Mucosa of descending colon (tissue), 3 donors: ENCODE measurements at places on chromosomes 4 and X.

DNA sequence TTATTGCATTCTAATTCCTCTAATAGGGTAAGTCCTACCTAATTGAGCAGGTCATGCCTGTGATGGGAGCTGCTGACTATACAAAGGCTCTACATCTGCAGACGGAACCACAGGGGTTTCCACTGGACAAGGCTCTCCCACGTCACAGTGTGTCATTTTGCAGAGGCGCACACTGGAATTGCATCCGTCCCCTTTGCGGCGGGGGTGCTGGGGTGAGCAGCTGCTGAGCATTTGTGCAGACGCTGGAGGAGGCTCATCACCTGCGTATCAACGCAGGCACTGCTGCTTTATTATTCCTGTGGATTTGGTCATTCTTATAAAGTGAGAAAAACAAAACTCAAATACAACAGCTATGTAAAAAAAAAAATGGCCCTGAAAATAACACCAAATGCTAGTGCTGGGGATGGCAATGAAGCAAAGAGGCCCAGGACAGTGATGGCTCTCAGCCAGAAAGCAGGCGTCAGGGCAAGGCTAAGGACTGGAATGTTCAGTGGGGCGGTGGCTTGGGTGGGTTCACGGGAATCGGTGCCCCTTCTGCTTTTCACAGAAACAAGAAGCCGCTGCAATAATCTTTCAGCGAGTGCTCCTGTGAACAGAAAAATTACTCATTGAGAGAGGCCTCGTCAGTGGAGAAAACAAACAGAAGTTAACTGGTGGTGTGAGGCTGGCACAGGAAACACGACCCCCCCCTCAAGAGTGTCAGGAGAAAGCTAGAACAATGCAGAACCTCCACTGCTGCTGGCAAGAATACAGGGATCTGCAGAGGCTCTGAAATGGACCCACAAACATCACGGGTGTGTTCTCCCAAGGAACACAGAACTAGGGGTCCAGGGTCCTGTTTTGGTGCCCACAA is 67.8 kb downstream of the GATB start:
- DNase-seq, result no peak

DNA sequence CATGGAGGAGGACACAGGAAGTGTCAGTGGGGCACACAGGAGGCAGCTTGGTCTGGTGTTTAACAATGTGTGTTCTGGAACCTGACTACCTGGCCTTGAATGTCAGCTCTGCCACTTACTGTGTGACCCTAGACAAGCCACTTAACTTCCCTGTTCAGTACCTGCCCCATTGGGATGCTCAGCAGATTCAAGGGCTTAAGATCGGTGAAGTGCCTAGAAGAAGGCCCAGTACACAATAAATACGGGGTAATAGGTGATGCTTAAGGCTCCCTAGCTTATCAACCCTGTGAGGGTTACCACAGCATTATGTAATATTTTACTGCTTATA is 1.6 kb upstream of the CHIC2 start:
- DNase-seq, result no peak

DNA sequence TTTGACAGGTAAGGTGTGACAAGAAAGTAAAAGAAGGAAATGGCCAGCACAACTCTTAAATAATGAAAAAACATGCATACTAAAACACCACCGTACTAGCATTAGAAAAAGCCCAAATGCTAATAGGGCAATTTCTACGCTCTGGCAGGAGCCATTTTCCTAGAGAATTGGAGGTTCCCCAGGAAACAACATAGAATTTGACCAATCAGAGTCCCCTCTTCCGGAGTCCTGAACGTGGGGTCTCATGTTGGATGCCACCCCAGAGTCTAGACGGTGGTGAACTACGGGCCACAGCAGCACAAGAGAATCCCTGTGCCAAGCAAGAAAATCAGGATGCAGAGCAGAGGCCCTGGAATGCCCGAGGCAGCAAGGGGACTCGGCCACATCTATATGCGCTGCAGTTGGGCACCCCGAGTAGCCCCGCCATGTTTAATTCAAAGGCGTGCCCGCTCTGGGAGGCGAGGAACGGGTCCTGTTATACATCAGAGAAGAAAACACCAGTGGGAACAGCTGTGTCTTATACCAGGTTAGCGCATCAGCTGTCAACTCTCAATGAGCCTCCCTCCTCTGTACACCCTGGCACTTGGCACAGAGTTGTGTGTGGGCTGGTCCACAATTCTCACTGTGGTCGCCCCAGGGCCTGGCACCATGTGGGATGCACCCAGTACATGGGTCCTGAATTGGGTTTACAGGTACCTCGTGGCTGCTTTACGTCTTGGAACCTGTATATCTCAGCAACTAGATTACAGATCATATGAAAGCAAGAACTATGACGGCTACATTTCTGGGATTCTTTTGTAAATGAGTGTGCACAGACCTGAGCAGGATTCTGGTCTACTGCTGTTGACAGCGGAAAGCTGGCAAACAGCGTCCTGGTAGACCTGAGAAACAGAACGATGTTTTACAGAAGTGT is 52.1 kb downstream of the SEL1L3 start:
- DNase-seq, result no peak

DNA sequence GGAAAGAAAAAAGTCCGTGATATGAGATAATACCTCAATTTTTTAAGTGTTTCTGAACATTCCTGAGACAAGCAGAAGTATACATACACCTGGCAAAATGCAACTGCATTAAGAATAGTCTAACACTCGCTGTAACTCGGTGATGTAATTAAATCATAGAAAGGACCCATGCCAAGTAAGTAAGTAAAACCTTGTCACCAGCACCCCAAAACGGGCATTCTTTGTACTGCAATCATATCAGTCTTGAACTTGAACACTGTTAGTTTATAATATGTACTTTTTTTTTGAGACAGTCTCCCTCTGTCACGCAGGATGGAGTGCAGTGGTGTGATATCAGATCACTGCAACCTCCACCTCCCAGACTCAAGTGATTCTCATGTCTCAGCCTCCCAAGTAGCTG is 47.4 kb downstream of the SMIM14 start:
- peak; percentile 70 for DNase-seq

GRCh38 chr4:98778206-98778605 is 119.8 kb upstream of the TSPAN5 start:
- DNase-seq, result no peak

DNA sequence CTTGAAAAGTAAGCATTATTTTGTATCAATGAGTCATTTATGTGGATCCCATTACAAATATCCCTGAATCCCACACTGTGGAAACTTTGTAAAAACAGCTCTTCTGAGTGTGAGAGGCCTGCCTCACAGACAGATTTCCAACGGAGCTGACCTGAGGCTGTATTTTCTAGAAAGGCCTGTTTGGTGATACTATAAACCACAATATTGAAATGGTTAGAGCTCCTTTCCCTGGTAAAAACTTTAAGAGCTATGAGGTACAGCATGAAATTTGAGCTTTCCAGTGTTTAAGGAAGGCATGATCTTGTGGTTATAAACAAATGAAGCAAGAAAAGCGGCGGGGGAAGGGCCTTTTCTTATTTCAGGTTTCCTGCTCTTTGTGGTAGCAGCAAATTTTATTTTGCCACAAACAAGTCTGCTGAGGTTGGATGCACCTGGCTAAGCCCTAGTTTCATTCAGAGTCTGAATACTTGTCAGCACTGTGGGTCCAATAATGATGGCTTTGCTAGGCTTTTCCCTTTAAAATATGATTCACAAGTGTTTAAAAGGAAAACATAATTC is 86.8 kb upstream of the ETNPPL start:
- DNase-seq, result no peak

DNA sequence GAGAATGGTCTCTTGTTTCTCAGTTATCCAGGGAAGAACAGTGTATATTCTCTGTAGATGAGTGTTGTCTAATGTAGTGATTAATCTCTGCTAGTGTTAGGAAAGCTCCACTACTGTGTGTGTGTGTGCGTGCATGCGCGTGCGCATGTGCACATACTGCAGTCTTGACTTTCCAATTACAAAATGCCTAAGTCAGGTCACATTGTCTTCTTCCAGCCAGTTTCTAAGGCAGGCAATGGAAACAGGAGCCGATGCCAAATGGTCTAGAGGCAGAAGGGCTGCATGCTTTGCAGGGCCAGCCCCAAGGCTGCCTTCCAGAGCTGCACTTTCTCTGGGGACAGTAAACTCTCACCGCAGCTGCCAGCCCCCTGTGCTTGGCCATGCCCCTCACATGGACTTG is 30.5 kb upstream of the NAP1L5 start:
- DNase-seq, result no peak

DNA sequence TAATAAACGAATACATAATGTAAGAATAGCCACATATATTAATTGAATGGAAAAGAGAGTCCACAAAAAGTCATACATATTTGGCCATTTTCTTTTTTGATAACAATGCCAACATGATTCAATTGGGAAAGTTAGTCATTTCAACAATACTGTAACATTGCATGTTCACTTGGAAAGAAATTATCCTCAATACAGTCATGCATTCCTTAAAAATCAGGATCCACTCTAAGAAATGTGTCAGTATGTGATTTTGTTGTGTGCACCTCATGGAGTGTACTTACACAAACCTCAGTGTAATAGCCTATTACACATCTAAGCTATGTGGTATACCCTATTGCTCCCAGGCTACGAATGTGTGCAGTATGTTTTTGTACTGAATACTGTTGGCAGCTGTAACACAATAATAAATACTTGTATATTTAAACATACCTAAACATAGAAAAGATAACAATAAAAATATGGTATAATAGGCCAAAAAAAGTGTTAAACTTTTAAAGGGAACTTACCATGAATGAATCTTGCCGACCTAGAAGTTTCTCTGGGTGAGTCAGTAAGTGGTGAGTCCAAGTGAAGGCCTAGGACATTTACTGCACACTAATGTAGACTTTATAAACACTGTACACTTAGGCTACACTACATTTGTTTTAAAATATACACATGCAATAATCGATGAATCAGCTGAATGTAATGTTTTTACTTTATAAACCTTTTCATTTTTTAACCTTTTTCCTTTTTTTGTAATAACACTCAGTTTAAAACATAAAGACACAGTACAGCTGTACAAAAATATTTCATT is 806.8 kb downstream of the PCDH18 start:
- DNase-seq, result no peak

DNA sequence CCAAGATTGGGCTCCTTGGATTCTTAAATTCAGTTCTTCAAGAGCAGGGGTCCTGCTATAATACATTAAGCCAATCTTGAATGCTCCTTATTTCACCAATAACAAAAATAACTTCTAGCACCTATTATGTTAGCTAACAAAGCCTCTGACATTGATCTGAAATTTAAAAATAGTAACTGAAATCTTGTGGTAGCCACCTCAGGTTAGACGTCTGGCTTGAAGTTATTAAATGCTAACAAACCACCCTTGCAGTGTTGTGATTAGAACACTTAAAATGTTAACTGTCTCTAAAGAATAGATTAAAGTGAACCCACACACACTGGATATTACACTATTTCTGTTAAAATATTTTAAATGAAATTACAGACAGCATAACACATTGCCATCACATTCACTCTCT is 49.8 kb upstream of the LGI2 start:
- no peak for DNase-seq

DNA sequence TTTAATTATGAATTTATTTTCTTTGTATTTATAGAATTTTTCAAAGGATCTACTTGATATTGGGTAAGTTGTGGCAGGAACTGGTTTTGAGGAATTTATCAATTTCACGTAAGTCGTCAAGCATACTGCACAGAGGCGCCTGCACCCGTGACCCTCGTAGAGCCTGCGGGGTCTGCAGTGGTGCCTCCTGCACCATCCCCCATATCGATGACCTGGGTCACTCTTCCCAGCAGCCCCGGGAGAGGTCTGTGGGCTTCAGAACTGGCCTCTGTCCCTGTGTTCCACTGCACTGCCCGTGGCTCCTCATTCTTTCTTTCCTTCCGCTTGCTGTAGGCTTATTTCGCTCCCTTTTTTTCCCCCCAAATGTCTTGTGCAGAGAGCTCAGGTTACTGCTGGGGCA is 31.5 kb upstream of the CPLX1 start:
- no peak for DNase-seq

DNA sequence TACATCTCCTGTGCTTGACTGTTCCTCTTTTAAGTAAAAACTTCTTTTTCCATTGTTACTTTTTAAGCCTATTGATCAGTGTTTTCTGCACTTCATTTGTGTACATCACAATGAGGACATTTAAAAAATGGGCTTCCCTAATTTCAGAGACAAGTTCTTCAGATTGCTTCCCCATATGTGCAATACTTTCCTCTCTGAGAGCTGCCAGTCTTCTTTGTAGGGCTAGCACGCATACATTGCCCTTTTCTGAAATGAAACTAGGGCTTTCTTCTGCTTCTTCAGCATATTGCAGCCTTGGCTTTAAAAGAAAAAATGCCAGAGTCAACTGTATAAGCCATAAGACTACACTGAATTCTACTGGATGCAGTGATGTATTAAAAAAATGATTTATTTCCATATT is 37.8 kb downstream of the FAT4 start:
- DNase-seq, result no peak

- no peak for DNase-seq
Observed at GRCh38 chr4:126532527-126532926, 1100.2 kb upstream of the INTU start.

DNA sequence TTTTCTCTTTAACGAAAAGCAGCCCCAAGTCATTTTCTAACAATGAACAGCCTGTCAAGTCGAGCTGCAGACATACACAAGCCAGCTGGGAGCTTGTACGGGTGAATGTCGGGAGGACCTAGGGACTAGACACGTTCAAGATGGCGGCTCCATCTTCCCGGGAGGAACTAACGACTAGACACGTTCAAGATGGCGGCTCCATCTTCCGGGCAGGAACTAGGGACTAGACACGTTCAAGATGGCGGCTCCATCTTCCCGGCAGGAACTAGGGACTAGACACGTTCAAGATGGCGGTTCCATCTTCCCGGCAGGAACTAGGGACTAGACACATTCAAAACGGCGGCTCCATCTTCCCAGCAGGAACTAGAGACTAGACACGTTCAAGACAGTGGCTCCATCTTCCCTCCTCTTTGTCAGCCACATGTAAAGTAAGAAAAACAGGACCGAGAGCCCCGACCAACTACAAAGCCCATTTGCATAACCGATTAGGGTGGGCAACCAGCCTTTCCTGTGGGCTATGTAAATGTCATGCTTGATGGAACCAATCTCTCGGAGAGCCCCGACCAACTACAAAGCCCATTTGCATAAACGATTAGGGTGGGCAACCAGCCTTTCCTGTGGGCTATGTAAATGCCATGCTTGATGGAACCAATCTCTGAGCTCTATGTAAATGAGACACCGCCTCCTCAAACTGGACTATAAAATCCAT is 175.5 kb downstream of the DHRSX start:
- DNase-seq, result peak; percentile 46

DNA sequence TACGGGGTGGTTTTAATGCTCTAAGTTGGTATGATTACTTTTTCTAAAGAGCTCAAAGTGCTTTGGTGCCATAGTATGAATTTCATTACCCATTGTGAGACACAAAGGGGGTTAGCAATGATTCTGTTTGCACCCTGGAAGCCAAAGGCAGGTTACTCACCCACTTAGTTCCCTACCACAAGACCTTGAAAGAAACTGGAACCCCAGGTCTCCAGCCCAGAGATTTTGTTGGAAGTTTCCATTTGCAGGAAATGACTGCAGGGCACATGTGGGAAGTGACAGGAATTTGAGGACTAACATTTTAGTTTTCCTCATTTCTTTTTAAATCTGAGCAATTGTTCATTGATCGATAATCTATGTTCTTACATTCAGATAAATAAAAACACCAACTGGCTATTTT is 1.8 kb upstream of the HS3ST1 start:
- no peak for DNase-seq
